HFFc6 (cell line): ENCODE measurements at places on chromosomes 4 and X.

- DNase-seq, result no peak
Measured at GRCh38 chr4:141849778-141850177, 213.4 kb downstream of the IL15 start.

- DNase-seq, result no peak
Measured at GRCh38 chr4:140726776-140727500, 29.2 kb downstream of the TBC1D9 start.

GRCh38 chr4:25986807-25987206 is 72.8 kb downstream of the SMIM20 start:
- DNase-seq, result no peak

- DNase-seq, result no peak
Measured at GRCh38 chrX:139113708-139114107, 402.2 kb upstream of the FGF13 start.

- DNase-seq, result no peak
Measured at GRCh38 chr4:124861761-124862160, 149.2 kb upstream of the ANKRD50 start.

DNA sequence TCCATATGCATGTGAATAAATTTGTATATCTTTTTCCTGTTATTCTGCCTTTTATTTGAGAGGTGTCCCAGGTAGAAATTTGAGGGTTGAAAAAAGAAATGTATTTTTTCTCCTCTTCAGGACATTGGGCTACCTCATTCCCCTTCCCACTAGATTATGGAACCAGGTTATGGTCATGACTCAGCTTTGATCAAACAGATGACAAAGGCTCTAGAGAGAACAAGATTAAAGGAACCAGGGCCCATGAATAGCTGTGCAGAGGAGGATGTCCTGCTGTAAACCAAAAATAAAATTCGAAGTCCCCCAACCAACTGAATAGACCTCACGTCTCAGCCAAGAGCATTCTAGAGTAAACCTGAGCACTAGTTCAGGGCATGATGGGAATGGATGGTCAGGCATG is 313.2 kb downstream of the RAPGEF2 start:
- DNase-seq, result no peak

- no peak for DNase-seq
Measured at GRCh38 chr4:149266301-149266700, 549.3 kb downstream of the IQCM start.

DNA sequence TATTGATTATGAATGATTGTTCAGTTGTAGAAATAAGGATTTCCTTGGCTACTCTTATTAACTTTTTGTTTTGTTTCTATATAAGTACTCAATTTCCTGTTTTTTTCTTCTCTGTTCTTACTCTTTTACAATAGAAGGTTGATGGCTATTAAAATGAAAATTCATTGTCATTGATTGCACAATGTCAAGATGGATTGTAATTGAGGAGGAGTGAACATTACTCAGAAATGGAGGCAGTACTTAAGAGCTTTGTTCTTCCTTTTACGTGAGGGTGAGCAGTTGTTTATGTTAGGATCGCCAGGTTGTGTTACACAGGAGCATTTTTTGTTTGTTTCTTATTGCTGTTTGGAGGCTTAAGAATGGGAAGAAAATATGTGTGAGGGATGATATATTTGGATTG is 2062.4 kb downstream of the ARAP2 start:
- peak; percentile 52 for DNase-seq

GRCh38 chrX:23202326-23202725 is 132.3 kb upstream of the PTCHD1 start:
- DNase-seq, result no peak
